ENCODE measurements at places on chromosomes 12 and 14.
A peak's percentile ranks its signal among the peaks of the same experiment; 100 is the strongest.

- DNase-seq, result no peak
Observed at GRCh38 chr14:95026851-95027463, 130.4 kb downstream of the DICER1 start.

- DNase-seq, result no peak
Observed at GRCh38 chr12:99383258-99383657, 264.3 kb upstream of the GARIN6 start.

DNA sequence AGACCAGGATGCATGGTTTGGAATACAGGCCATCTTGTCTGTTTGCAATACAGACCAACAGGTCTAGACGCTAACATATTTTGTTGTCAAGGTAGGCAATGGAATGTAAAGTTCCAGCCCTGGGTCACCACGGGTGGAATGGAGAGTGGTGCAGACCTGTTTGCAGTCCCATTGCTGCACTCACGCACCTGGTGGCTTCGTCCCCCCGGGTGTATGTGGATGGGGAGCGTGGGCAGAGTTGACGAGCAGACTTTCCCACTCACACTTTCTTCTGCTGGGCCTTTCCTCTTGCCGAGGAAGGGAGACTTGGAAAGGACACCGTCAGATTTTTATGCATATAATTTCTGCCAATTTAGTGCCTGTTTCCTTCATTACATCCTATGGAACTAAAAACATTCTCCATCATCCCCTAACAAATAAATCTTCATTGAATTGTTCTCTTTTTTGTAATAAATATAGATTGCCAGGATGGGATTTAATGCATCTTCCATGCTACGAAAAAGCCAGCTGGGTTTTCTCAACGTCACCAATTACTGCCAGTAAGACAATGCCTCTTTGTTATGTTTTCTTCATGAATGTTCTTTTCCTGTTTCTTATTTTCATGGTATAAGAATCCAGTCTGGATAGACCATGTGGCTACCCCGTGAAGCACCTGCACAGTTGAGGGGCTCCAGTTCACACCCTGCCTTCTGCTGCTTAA, 15.2 kb downstream of the DCAF4 start:
- DNase-seq, result no peak

GRCh38 chr14:66074537-66074936, 411.6 kb upstream of the CCDC196 start:
- DNase-seq, result no peak

- DNase-seq, result no peak
Observed at GRCh38 chr12:97756066-97756666, 293.6 kb downstream of the RMST start.

- no peak for DNase-seq
Observed at GRCh38 chr12:74725154-74725553, 187.5 kb downstream of the ATXN7L3B start.

DNA sequence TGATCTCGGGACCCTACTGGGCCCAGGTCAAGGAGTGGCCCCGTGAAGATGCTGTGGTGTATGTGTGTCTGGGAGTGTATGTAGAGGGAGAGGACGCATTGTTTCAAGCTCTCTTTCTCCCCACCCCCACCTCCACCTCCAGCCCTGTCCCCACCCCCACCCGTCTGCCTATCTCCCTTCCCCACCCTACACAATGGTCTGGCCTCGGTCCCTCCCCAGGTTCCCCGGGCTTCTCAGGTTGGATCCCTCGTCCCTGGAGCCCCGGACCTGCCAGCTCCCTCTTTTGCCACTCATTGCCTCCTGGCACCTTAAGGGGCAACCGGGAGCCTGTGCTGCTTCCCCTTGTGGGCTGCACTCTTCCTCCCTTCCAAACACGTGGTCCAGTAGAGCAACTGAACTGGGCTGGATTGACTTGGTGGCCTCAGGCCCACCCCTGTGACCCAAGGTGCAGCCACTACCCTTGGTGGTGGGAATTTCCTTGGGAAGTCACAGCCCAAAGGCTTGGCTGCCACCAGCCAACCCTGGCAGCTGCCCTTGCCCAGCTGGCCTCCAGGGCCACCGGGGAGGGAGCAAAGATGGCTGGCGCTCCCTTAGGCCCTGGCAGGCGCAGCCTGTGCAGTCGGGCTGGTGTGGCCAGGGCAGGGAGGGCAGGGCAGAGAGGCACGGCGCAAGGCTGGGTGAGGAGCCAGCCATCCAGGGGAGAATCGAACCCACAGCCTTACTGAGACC, 628 bp downstream of the VRTN start:
- DNase-seq, result no peak

GRCh38 chr14:81669308-81669707, 135.7 kb upstream of the SEL1L start:
- DNase-seq, result no peak

- DNase-seq, result no peak
Observed at GRCh38 chr12:106492857-106493256, 89.9 kb upstream of the RFX4 start.

DNA sequence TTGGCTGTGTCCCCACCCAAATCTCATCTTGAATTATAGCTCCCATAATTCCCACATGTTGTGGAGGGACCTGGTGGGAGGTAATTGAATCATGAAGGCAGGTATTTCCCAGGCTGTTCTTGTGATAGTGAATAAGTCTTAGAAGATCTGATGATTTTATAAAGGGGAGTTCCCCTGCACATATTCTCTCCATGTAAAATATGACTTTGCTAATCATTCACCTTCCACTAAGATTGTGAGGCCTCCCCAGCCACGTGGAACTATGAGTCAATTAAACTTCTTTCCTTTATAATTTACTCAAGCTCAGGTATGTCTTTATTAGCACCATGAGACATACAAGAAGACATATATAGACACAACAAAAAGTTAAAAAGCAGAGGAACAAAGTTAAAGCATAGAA, 120.0 kb downstream of the CPNE8 start:
- no peak for DNase-seq

DNA sequence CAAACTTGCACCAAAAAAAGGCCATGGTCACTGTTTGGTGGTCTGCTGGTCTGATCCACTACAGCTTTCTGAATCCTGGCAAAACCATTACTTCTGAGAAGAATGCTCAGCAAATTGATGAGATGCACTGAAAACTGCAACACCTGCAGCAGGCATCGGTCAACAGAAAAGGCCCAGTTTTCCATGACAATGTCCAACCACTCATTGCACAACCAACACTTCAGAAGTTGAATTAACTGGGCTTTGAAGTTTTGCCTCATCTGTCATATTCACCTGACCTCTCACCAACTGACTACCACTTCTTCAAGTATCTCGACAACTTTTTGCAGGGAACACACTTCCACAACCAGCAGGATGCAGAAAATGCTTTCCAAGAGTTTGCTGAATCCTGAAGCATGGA, 7.0 kb upstream of the DHRS2 start:
- no peak for DNase-seq

GRCh38 chr14:23538785-23539184, 12.8 kb downstream of the ZFHX2 start:
- peak; percentile 47 for DNase-seq

- DNase-seq, result no peak
Observed at GRCh38 chr12:48863291-48863690, 2.4 kb downstream of the RND1 start.

DNA sequence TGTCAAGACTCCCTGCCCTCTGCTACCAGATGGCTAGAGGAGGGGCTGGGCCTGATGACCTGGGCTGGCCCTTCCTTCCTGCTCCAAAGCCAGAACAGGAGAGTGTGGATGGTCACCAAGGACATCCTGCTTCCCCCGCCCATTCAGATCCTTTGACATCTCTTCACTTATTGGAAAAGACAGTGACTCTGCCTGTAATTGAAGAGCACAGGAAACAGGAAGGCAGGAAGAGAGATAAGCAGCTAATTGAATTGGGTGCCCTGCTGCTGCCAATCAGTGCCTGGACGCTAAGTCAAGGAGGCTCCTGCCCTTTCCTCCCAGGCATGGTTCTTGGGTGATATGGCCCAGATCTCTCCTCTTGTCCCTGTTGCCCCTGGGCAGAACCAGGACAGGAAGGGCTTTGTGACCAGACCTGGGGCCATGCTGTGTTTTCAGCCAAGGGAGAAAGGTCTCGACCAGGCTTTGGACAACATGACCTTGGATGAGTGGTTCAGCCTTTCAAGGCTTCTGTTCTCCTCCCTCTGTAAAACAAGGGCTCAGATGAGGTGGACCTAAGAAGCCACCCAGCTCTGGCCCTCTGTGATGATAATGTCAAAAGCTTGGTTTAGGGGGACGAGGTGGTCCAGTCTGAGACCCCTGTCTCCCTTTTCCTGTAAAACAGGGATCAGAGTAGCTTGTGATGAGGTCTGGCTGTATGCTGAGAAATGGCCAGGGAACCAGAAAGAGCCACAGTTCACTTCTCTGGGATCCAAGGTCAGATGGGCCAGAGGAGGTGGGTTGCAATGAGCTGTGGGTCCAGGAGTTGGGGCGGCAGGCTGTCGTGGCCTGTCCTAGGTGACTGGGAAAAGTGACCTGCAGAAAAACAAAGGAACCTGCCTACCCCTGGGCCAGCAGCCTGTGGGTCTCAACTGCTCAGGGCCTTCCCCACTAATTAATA, 38.8 kb downstream of the FAM222A start:
- DNase-seq, result no peak

GRCh38 chr12:75047885-75048525, 161.6 kb downstream of the KCNC2 start:
- no peak for DNase-seq

DNA sequence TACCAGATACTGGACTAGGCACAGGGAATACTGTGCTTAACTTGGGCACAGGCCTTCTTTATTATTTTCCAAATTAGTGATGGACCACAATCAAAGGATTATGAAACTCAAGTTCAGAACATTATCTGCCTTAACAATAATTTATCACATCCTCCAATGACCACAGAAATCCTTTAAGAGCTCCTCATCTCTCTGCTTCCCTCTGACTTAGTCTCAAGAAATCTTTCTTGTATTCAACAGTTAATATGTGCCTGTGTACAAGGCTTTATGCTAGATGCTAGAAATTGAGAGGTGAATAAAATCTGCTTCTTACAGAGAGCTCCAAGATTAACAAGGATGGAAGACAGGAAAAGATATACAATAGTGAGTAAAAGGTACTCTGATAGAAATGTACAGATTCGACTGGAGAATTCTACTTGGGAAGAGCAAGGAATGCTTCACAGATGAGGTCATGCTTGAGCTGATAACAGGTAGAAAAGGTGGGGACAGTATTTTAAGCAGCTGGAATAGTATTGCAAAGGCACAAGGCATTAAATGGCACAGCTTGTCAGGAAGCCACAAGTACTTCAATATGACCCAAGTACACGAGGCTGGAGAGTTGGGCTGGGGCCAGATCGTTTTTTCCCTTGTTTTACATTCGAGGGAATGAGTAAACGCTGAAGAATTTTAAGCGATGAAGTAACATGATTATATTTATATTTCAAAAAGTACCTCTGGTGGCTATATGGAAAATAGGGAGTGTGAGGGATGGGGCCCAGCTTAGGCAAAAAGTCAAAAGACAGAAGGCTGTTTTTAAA, 55.1 kb upstream of the ARID2 start:
- peak; percentile 94 for DNase-seq

DNA sequence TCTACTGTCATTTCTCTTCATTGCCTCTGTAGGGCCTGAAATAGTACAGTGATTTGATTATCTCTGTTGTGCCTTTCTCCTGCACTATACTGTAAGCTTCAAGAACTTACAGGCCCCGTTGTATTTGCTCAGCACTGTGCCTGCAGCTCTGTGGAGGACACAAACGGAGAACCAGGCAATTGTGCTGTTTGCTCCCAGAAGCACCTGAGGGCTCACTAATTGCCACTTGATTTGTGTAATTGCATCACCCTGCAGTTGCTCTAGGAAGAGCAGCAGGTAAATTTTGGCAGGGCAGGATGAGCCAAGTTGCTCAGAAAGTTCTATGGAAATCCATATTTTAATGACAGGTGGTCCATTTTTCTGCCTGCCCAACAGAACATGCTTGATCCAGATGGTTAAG, 11.6 kb upstream of the KRT82 start:
- no peak for DNase-seq

- no peak for DNase-seq
Observed at GRCh38 chr12:47762850-47763465, 4.3 kb upstream of the RAPGEF3 start.

DNA sequence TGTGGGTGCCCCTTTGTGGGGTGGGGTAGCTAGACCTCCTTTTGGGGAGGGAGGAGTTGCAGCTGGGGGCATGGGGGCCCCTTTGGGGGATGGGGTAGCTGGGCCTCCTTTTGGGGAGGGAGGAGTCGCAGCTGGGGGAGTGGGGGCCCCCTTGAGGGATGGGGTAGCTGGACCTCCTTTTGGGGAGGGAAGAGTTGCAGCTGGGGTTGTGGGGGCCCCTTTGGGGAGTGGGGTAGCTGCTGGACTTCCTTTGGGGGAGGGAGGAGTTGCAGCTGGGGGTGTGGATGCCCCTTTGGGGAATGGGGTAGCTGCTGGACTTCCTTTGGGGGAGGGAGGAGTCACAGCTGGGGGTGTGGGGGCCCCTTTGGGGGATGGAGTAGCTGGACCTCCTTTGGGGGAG, 7.0 kb downstream of the NACA start:
- DNase-seq, result no peak

GRCh38 chr14:96658611-96659010, 138.6 kb upstream of the VRK1 start:
- no peak for DNase-seq

DNA sequence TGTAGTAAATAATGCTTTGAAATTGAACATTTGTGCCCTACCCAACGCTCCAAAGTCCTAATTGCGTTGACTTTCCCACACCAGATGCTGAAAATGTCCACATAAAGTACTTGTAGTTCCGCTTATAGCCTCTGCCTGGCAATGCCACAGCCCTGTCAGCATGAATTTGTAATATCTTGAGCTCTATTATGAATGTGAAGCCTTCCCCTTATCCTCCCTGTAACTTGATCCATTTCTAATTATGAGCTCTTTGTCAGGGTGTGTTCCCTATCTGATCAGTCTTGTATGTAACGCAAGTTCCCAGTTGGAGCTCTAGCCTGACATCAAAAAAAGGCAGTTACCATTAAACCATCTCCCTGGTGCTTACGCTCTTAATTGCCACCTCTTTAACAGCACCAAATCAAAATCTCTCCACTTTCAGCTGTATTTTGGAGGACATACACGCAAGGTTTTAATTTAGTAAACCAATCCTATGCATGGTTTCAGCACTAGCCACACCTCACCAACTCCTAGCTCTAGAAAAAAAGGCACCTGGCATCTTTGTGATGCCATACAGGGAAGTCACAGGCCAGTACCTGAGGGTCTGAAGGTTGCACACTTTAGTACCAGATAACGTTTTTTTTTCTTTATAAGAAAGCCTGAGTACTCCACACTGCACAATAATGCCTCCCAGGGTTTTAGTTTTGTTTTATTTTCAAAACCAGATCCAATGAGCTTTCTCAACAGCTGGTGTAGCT, 69.3 kb downstream of the EEA1 start:
- no peak for DNase-seq
